ENCODE measurements at places on chromosomes 4 and X.
A peak's percentile ranks its signal among the peaks of the same experiment; 100 is the strongest.

DNA sequence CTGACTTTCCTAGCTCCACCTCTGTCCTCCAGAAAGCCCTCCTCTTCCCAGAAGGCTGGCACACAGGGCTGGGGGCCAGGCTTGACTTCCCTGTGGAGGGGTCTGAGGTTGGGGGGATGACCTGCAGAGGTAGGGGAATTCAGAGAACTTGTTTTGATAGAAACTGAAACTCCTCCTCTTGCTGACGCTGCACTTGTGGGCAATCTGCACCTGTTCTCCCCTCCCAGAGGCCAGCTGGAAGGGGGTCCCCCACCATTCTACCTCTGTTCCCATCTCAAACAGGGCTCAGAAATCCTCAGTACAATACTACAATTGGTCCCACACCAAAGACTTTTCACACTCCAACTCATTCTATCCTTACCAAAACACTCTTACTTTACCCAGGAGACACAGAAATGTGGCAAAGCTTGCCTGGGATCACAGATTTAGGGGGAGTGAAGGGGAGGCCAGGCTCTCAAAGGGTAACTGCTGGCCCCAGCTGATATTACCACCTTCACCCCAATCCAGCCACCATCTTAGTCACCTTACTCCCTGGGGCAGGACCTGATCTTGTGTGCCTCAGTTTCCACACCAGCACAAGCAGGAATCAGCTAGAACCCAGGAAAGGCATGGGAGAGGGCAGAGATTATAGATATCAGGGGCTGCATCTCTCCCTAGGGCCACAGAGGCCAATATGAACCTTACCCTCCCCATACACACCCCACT, 18.5 kb downstream of the OTUD5 start:
- DNase-seq: peak; percentile 42

GRCh38 chr4:16111533-16111932, 27.7 kb upstream of the PROM1 start:
- no peak for DNase-seq

DNA sequence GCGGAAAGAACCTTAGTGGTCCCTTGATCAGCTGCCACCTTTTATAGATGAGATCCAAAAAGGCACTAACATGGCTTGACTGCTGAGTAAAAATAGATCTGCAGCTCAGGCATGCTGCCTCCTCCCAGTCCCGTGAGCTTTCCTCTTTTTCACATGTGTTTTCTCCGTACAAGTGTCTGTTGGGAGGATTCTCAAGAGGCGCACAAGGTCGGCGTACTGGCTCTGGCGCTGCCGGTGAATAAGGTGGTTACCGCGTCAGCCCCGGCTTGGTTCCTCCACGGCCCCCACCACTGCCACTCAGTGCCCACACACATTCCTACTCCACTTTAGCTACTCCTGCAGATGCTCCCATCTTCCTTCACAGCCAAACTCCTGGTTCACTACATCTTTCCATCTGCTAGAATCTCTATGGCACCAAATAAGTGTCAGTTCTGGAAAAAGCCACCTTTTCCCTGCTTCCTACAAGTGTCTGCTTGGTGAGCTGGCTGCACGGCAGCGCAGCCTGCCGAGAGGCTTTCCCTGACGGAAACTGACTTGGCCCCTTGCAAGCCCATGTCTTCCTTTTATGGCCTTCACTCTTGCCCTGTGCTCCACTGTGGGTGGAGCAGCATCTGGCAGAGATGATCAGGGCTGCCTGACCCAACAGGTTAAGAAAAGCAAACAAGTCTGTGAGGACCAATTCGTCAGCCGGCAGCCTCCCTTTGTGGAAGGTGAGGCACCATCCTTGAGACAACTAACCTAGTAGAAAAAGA, 99.8 kb downstream of the KLHL8 start:
- DNase-seq: no peak

DNA sequence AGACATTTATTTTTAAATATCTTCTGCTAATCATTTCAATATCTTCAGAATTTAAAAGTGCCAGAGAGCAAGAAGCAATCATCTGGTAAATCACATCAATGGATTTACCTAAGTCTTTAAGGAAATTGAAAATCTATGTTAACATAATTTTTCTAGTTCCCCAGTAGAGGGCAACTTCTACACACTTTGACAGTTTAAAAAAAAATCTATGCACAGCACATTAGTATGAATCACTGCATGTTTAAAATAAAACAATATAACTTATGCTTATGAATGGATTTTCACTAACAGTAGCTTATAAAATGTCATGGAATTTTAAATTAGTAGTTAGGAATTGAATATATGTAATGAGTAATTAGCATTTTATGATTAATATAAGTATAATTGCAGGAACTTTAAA, 126.5 kb downstream of the REELD1 start:
- no peak for DNase-seq

DNA sequence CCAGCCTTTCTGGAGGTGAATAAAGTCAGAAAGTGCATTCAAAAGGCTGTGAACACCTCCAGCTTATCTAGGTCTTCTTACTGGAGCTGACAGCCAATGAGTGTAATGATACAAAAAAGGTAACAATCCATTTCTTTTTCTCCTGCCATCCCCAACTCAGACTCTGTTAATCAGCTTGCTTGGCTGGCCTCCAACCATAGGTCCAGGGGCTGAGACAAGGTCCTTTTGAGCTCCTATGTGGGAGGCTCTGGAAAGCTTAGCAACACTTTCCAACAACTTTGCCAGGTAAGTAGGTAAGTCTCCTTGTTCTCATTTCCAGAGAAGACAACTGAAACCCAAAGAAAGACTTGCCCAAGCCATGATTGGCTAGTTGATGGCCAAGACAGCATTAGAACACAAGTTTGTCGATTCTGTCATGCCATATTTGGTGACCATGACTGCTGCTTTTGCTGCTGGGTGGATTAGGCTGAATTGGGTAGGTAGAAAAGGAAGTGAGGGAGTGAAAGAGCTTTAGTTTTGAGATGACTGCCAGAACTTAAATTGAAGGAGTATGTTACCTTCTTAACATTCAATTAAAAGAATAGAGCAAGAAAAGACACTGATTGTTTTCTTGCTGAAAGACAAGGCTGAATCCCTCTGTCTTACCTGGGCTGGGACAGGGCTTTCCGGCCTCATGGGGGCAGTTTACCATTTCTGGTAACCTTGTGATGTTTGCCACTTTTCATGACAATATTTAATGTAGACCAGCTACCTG, 22.8 kb downstream of the VSIG4 start:
- no peak for DNase-seq

- DNase-seq: no peak
These were observed 1.2 kb upstream of the TMEM33 start for GRCh38 chr4:41933997-41934503.

DNA sequence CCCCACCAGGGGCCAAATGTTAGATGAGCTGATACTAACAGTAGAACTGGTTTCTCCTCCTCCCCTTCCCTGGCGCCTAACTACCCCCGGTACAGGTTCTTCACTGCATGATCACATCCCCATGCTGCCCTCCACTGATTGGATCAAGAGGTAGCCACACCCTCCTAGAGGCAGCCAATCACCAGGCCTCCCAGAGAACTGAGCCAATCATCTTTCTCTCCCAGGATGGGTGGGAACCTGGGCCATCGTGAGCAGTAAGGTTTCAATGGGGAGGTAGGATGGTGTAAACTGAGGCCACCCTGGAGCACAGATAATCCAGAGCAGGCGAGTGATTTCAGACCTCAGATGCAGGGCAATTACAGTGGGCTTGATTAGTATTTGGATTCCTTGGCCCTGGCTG, 64.2 kb downstream of the PPP2R2C start:
- DNase-seq: no peak

DNA sequence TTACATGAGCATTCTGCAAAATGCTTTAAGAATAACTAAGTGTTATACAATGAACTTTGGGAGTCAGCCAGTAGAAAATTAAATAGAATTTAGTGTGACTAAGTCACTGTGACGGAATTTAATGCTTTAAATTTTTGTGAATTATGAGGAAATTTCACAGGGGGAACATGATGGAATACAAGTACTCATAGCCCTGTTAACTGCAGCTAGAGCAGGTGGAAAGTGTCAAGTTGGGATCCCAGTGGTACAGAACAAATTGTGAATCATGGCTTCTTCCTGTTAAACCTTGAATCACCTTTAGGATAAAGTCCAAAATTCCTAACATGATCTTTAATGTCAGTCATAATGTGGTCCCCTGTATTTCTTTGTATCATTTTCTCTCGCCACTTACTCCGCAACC, 212.2 kb upstream of the CENPE start:
- DNase-seq: no peak

DNA sequence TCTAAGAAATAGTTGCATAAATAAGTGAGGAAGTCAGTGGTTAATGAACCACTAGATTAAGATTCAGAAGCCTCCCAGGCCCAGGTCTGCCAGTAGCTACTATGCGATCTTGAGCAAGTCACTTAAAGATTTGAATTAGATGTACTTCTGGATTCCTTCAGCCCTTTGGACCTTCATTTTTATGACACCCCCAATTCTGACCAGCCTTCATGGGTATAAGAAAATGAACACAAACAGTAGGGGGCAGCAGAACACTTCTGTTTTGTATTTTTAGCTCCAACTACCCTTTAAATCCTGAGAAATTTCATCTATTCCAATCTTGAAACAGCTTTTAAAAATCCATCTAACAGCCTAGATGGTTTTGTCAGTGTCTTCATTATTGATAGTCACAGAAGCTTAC, 19.0 kb downstream of the TMEM47 start:
- no peak for DNase-seq

DNA sequence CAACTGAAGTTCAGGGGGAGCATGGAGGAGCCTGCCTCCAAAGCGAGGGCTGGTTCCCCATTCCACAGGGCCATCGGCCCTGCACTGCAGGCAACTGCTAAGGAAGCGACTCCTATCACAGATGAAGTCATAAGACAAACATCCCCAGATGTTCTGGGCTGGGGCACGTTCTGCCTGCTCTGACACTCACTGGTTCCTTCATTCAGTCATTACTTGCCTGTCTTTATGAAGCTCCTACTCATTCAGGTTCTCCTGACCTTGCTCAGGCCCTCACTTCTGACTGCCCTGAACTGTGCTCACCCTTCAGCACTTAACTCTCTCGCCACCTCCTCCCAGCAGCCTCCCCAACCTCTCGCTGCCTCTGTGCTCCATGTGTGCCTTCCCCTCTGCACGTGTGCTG, 2.5 kb upstream of the SLC2A9 start:
- DNase-seq: no peak

DNA sequence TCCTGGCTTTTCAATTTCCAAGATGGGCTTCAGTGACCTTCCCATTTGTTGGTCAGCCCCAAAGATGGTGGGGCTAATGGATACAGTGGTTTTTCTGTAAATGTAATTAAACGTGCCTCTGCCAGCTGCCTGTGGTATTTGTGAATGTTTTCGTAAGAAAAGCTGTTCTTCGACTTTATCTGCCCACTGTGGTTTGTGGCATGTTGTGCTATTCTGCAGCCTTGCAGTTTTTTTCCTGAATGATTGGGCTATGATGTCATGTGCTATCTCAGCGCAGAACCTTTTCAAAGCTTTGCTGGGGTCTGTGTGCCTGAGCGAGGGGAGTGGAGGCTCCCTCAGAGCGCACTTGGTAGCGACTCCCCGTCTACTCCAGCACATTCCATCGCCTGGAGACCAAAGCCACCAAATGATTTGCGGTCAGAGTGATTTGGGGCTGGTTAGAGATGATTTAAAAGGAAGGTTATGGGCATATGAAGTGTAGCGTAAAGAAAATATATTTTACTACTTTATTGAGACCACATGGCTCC, 137.5 kb downstream of the PALLD start:
- no peak for DNase-seq

- DNase-seq: no peak
These were observed 233.8 kb upstream of the CPEB2 start for GRCh38 chr4:14768449-14768848.

DNA sequence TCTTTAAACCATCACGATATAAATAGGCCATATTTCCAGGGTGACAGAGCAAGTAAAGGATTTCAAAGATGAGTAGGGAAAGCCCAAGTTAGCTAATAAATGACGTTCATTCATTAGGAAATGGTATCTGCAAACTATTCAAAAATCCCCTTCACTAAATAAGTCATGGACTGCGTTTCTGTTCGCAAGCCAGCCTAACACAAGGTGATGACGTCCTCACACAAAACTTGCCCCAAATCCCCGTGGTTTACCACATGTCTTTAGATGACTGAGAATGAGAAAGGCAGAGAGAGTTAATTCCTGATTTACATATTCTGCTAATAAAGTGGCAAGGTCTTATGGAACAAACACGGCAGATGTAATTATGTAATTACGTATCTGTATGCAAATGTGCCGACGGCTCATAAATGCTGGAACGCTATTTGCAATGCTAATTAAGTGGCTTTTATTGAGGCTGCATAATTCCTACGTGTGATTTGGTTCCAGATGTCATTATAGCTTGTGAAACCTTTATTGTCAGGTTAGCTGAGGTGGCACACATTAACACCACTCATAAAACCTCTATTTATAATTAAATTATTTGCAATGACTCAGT, 437.7 kb upstream of the FRG1 start:
- no peak for DNase-seq

DNA sequence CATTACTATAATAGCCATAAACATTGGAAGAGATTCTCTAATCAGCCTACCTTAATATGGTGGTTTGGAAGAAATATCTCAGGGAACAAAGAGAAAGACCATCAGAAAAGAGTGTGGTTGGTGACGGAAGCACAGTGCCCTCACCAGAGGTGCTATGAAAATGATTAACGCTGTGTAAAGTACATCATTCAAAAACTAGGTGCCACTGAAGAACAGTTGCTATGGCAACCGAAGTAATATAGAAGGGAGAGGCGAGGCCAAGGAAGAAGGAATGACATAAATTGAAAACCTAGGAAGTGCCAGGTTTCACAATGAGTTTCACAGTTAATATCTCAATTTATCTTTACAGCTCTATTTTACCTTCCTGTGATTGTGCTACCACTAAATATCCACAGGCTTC, 57.0 kb upstream of the ARSJ start:
- no peak for DNase-seq

DNA sequence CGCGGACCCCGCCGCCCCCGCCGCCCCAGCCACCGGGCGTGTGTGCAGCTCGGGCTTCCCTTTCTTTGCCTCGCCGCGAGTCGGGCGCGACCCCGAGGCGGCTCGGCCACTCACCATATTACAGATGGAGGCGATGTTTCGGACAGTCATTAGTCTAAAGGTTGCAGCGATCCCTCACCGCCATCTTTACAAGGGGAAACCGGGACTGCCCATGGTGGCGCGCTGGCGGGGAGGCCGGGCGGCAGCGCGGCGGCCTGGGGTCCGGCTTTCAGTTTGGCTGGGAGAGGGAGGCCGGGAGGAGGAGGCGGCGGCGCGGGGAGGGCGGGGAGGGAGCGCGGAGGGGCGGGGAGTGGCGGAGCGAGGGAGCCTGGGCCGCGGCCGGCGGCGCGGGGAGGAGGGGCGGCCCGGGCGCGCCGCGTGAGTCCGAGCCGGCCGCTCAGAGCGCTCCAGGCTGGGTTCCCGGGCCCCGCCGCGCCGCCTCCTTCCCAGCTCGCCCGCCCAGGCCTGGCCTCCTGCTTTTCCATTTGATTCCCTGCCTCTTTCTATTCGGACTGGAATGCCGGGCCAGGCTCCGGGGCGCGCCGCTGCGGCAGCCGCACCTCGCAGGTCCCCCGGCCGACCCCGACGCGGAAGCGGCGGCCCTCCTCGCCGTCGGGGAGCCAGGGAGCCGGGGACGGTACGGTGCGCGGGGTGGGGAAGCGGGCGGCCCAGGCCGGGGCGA, at the start of gene USP46:
TSS of gene USP46 (minus strand) at position 301 of the 721 bp plus-strand sequence. CDS start at position 150, 151 bp downstream.
- peak; percentile 41 for DNase-seq

- DNase-seq: no peak
These were observed 100.7 kb upstream of the HCCS start for GRCh38 chrX:11010476-11010875.

- no peak for DNase-seq
These were observed 128.0 kb downstream of the C4orf33 start for GRCh38 chr4:129223945-129224344.

GRCh38 chr4:7423391-7423790, 11.3 kb downstream of the PSAPL1 start:
- DNase-seq: no peak
